ENCODE measurements at places on chromosomes 12 and 14. TPM values are rescaled to one million over a fixed set of nuclear protein-coding genes. Genes with fewer than 3 reads are reported as not detected.

- ATAC-seq, result no peak
These were observed 580.2 kb downstream of the ETNK1 start for GRCh38 chr12:23204933-23205778.

DNA sequence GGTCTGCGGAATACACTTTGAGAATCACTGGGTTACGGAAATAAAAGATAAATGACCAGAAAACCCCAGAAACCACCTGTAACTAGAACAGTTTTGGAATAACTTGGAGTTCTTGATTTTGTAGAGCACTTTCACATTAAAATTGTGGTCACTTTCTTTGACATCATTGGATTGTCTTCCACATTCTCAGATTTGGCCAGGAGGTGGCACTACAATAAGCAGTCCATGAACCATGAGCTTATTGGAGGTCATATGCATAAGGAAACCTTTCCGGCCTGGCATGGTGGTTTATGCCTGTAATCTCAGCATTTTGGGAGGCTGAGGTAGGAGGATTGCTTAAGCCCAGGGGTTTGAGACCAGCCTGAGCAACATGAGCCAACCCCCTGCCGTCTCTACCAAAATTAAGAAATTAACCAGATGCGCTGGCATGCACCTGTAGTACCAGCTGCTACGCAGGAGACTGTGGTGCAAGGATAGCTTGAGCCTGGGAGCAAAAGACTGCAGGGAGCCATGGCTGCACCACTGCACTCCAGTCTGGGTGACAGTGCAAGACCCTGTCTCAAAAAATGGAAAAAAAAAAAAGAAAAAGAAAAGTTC lies 107.7 kb upstream of the CAND1 start:
- no peak for ATAC-seq

- ATAC-seq, result peak; percentile 65
These were observed 25.6 kb upstream of the KRAS start for GRCh38 chr12:25276199-25276937.

GRCh38 chr14:29458547-29458946 lies 469.1 kb downstream of the PRKD1 start:
- ATAC-seq, result no peak

The POTEG gene
- total RNA-seq, result not detected

The PROX2 gene
- not detected for total RNA-seq

- no peak for ATAC-seq
These were observed 254.8 kb downstream of the PDZRN4 start for GRCh38 chr12:41442896-41443295.

DNA sequence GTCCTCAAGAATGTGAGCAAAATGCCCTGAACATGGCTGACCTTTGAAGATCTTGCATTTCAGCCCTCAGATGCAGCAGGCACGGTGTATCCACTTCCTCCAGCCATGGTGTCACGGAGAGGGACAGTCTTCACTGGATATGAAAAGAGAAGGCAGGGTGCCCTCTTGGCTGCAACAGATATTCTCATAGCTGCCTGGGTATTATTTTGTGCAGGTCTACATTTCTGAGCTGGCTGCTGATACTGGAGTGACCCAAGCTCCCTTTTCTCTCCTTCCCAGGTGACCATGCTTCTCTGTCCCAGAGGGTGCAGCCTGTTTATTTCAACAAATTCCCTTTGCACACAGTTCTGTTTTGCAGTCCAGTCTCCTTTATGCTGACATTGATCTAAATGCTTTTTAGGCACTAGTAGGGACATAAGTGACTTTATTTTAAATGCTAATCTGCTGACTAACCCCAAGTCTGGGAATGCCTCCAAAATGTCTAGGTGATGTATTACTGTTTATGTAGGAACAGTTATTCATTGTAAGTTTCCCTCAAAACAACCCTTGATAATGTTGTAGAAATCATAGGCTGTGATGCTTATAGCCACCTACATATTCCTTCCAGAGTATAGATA lies 17.4 kb upstream of the PYGL start:
- peak; percentile 72 for ATAC-seq

The PLCZ1 gene
- 0.93 TPM for total RNA-seq

- ATAC-seq, result no peak
These were observed 18.3 kb downstream of the TRIP11 start for GRCh38 chr14:92021523-92021922.

GRCh38 chr12:104182621-104183378 lies 32.8 kb upstream of the TXNRD1 start:
- ATAC-seq, result no peak

The BATF gene
- 3.1 TPM for total RNA-seq

The KCNJ8 gene
- 36.4 TPM for total RNA-seq

The MAP3K9 gene
- 0.67 TPM for total RNA-seq

DNA sequence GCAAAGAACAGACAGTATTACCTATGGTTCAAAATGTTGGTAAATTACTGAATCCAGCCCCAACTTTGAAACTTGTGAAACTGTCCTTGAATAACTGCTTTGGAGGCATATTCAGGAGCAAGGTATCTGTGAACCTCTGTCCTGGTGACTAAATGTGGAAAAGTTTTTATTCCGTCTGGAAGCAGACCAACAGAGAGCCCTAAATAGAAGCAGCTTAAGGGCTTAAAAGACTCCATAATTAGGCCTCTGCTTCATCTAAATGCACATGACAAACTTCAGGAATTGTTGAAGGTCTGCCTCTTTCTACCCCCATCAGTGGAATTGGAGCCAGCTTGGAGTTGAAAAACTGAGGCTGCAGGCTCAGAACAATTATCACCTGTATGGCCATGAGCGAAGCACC lies 276.5 kb downstream of the KCNH5 start:
- no peak for ATAC-seq

DNA sequence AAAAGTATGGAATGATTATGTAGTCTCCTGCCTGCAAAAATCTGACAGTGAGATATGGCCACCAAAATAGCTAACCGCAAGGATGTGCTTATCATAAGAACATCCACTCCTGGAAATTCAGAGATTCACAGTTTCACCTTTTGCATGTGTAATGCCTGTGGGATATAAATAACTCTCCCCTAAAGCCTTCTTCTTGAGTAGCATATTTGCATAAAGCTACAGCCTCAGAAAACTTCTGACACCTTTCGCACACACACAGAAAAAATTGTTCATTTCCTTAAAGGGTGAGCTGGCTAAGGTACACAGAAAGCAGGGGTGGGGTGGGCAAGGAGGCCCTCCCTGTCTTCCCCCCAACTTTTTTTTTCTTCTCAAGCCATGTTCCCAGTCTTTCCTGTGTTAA lies 3.1 kb upstream of the IGF1 start:
- no peak for ATAC-seq

GRCh38 chr12:14836336-14837210 lies 6.8 kb downstream of the ART4 start:
- peak; percentile 66 for ATAC-seq

GRCh38 chr12:28033538-28033915 lies 61.0 kb upstream of the PTHLH start:
- no peak for ATAC-seq

The KLRC4 gene
- not detected for total RNA-seq

The NPFF gene
- not detected for total RNA-seq

DNA sequence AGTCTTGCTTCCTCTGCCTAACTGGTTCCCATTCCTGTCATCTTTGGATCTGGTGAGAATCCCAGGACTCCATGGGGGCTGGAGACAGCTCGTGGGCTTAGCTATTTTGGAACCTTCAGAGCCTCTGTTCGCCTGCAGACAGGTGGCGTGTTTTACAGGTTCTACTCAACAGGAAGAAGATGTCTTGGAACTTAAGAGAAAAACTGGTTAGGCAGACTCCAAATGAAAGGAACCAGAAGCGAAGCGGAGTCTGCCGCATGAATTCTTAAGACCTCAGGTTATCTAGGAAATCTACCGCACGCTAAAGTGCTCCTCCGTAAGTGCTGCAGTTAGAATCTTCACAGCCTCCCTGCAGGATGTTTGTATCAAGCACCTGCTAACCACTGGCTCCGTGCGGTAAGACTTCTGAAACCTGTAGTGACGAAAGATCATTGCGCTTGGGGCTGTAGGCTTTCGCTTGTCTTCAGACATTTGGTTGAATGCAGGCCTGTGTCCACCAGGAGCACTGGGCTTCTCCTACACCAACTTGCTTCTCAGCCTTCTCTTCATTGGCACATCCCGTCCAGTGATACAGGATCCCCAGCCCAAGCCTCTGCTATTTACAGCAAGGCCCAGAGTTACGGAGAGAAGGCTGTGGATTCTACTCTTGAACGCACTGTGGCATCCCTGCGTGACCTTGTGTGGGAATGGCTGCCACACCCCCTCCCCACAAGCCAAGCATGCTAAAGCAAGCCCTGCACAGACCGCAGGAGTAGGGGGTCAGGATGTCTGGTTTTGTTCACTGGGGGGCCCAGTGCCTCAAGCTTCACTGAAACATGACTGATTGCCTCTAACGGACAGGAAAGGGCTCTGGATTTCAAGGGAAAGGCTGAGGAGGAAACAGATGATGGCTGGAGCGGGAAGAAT lies 35.0 kb downstream of the ACADS start:
- ATAC-seq, result no peak

DNA sequence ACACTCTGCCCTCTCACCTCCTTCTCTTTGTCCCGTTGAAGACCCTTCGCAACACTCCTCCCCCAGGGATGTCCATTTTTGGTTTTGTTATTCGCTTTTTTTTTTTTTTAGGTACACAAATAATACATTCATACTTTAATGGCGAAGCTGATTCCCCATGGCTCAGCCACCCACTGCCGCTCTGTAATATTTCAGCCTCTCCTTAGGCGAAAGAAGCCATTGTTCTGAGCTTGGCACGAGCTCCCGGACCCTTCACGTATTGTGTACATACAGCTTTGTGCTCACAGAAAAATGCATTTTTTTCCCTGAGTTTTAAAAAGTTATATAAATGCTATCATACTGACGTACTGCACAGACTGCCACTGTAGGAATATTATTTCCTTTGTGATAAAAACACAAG lies 115.0 kb downstream of the TMEM132C start:
- ATAC-seq, result no peak

The C12orf54 gene
- not detected for total RNA-seq

DNA sequence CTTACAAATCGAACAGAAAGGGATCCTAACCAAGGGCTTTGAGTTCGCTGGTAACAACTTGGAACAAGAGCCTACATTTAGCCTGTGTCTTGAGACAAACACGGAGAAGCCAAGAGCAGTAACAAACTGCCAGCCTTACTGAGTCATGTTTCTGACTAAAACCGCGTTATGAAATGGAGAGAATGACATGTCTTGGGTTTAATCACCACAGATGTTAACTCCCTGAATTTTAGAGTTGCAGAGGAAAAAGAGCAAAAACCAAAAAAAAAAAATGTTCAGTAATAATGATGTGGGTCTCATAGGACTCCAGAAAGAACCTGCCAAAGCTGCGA lies 1.0 kb downstream of the BLTP3B start:
- ATAC-seq, result peak; percentile 73
